ENCODE measurements at places on chromosomes 4 and X.

- DNase-seq, result no peak
Measured at GRCh38 chrX:130013661-130014060, 31.2 kb downstream of the BCORL1 start.

DNA sequence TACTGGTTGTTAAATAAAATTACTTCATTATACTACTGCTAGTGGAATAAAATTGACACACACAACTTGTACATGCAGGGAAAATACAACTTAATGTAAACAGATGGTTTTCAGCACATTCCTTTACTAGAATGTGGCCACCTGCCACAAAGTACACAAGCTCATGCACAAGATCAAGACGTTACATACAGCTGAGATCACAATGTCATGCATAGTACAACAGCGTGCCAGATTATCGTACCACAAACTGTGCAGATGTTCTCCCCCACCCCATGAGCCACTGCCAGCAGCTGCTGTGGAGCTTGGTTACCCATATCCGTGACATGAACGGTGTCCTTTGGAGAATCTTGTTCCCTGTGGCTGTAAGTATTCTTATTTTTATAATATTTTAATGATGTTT is 27.7 kb downstream of the FBXO8 start:
- DNase-seq, result peak; percentile 17

DNA sequence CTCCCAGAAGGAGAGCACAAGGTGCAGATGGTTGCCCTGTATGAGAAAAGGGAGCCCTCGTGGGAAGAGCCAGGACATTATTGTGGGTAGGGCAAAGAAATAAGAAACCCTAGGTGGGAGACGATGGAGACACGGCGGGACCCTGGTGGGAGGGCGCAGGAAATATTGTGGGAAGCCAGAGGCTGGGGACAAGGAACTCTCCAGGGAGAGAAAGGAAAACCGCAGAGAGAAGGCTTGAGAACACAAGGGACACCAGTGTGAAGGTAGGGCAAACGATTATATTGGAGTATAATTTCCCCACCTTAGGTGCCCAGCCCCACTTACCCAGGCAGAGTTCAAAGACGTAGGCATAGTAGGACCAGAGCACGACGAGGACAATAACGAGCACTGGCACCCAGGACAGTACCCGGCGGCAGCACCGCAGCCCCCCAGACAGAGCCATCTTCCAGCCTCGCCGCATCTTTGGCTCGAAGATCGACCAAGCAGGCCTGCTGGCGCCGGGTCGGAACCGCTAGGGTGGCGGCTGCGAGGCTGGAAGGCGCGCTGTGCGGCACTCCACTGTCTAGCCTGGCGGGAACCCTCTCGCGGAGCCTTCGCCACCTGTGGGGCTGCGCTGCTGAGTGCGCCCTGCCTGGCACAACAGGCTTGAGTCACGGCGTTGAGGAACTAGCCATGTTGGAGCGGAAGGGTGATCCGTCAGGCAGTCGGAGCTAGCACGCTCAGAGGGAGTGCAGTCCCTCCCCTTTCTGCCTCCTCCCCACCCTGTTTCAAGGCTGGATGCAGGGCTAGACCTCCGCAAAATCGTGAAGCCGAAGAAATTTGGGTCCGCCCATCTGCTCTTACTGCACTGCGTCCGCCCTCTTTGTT is at the start of gene ZDHHC15:
ZDHHC15 (minus strand) TSS at position 473 of the 867 bp plus-strand sequence; CDS start at position 460, 13 bp downstream.
- DNase-seq, result peak; percentile 83

- no peak for DNase-seq
Measured at GRCh38 chr4:83993774-83994173, 457.9 kb downstream of the GPAT3 start.

DNA sequence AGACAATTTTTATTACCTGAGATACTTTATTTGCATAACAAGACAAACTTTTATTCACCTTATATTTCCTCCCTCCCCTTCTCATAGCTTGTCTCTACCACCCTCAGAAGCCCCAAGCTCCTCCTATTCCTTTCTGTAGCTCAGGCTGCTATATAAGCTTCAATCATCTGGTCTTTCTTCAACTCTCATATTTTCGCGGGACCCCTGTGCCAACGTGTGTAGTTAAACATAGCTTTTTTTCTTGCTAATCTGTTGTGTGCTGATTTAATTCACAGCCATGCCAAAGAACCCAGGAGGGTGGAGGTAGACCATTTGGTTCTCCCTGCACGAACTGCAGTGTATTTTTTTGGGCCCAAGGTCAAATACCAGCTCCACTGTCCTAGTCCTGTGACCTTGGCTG is 21.1 kb upstream of the CD38 start:
- no peak for DNase-seq

GRCh38 chr4:26839016-26839415 is 21.6 kb upstream of the STIM2 start:
- no peak for DNase-seq

GRCh38 chrX:138691186-138691585 is 20.3 kb downstream of the FGF13 start:
- no peak for DNase-seq

- DNase-seq, result no peak
Measured at GRCh38 chr4:130359542-130359941, 1263.6 kb downstream of the C4orf33 start.

DNA sequence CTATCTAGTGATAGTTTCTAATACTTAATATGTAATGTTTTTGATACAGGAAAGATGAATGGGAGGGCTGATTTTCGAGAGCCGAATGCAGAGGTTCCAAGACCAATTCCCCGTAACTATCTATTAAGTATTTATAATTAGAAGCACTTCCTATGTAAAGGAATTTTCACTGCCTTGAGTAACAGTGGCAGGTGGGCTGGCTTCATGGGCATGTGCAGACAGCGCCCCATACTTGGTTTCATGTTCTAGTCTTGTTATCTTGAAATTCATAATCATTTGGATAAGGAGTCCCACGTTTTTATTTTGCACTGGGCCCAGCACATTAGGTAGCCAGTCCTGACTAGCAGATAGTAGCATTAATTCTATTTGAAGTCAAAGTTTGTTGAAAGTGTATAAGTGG is 1.7 kb downstream of the OCIAD1 start:
- no peak for DNase-seq

DNA sequence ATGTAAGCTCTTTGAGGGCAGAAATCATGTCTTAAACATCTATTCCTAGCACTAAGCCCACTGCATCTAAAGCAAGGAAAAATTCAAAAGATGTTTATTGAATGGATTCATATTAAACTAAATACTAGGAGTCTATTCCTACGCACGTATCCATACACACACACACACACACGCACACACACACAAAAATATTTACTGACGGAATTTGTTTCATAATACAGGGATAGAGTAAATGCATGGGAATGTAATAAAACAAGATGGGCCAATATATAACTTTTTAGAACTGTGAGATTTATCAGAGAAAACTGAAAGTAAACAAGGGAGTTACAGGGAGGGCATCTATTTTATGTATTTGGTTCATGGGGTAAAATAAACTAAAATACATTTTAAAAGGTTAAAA is 57.6 kb downstream of the WDFY3 start:
- DNase-seq, result no peak

DNA sequence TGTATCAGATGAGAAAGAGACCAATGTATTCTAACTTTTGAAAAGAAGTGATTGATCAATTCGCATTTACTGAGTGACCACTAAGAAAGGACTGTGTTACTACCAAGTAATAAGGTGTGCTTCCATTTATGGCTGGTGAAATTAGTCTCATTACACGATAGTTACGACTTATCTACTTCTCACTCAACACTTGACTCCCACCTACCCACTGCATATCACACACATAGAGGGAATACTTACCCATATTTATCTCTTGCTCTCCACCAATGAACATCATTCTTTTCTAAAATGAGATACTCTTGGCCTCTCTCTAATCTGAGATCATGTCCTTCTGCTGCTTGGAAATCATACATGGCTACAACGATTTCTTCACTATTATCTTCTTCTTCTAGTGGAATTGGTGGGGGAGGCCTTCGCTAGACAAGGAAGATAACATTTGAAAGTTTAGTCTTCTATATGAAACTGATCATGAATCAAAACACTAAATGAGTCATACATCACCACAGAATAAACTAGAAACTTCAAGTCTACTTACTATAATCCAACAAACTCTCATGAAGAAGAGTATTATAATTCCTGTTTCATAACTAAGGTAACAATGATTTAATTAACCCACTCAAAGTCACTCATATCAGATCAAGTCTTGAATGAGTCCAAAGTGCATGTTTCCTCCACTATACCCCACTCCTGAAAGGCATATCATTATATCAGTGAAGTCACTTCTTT is 33.7 kb upstream of the TXK start:
- DNase-seq, result no peak

DNA sequence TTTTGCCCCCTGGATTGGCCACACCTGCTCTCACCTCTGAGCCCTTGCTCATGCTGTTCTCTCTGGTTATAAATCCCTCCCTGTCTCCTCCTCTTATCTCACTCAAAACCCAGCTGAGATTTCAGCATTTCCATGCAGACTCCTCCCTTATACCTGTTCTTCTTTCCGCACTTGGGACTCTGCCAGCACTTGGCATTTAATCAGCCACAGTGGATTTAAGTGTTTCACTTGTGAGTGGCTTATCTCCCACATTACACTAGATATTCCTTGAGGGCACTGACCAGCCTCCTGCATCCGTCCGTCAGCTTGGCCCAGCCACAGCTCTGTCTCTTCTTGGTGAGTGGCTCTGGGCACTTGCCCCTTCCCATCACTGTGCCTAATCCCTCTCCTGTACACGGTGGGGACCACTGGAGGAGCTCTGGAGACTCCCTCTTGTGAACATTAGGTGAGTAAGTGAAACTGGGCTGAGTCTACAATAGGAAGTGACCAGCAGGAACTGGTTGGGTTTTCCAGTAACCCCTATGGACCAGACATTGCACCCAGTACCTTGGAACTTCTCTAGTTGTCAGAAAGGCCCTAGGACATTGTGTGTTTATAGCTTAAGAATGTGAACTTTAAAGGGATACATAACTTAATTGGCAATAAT is 19.9 kb downstream of the FGFBP1 start:
- no peak for DNase-seq

GRCh38 chr4:78543424-78544125 is 8.0 kb upstream of the ANXA3 start:
- no peak for DNase-seq

DNA sequence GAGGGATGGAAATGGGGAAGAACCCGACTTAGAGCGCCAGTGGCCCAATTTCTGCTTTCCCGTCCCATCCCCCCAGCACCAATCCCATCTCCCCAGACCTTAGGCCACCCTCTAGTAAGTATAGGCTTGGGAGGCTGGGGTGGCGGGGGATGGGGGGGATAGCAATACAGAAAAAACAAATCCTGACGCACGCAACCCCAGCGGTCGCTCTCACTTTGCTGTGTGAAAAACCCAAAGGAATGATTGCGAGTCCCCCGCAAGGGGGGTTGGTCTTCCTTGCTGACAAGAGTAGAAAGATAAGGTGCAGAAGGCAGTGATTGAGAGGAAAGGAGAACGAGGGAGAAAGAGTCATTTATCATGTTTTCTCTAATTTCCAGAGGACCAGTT is 863 bp downstream of the CPE start:
- DNase-seq, result peak; percentile 39

- DNase-seq, result peak; percentile 74
Measured at GRCh38 chr4:45971108-45971507, 152.7 kb downstream of the GABRG1 start.

- DNase-seq, result no peak
Measured at GRCh38 chr4:56674984-56675383, 6.1 kb downstream of the HOPX start.

DNA sequence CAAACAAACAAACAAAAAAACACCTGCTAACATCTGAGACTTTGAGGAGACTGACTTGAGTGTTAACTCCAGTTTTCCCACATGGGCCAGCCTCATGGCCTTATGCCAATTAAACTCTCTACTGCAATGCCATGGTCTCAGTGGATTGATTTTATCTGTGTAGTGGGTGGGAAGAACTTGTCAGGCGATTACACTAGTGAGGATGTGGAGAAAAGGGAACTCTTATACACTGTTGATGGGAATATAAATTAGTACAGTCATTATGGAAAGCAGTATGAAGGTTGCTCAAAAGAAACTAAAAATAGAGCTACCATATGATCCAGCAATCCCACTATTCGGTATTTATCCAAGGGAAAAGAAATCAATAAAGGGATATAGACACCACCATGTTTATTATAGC is 12.8 kb upstream of the XIAP start:
- DNase-seq, result no peak

Measured in NCI-H446 (cell line).